ENCODE measurements at places on chromosomes 11 and 22.
A peak's percentile ranks its signal among the peaks of the same experiment; 100 is the strongest.

- DNase-seq: no peak
Measured at GRCh38 chr11:106238704-106239360, 161.4 kb downstream of the AASDHPPT start.

DNA sequence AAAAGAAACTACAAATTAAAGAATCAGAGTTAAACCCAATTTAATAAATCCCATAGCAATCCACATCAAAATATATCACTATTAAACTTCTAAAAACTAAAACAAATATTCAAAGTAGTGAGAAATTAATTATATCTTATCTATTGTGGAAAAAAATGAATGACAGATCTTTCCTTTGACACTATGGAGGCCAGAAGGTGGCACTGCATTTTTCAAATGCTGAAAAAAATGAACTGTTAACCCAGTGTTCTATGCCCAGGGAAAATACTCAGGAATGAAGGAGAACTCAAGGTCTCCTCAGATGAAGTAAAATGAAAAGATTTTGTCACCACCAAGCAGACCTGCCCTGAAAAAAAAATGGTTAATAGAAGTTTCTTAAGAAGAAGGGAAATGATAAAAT is 27.7 kb downstream of the TYR start:
- DNase-seq: no peak

- no peak for DNase-seq
Measured at GRCh38 chr11:109799604-109800003, 293.6 kb upstream of the ZC3H12C start.

- no peak for DNase-seq
Measured at GRCh38 chr22:17922925-17923903, 101.1 kb downstream of the MICAL3 start.

GRCh38 chr11:112623057-112623456 is 338.2 kb upstream of the NCAM1 start:
- DNase-seq: no peak

GRCh38 chr22:28096161-28096560 is 177.1 kb upstream of the PITPNB start:
- peak; percentile 54 for DNase-seq

DNA sequence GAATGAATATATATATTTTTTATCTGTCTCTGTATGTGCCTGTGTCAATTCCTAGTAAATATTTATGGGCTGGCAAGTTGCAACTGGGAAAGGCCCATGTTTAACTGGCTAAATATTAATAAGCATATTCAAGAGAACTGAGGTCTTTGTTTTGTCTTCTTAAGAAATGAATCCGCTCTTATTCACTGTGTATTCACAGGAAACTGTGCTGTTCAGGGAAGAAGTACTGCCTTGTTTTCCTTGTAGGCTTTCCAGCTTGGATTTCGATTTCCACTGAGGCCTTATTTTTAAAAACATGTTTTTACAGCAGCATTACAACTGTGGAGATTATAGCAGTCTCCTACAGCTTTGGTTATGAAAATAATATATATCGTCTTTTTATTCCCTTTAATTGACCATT is 64.7 kb downstream of the LDLRAD3 start:
- DNase-seq: no peak

- no peak for DNase-seq
Measured at GRCh38 chr22:43343670-43344519, 723 bp upstream of the SCUBE1 start.

GRCh38 chr11:131463162-131463561 is 92.7 kb downstream of the NTM start:
- no peak for DNase-seq

DNA sequence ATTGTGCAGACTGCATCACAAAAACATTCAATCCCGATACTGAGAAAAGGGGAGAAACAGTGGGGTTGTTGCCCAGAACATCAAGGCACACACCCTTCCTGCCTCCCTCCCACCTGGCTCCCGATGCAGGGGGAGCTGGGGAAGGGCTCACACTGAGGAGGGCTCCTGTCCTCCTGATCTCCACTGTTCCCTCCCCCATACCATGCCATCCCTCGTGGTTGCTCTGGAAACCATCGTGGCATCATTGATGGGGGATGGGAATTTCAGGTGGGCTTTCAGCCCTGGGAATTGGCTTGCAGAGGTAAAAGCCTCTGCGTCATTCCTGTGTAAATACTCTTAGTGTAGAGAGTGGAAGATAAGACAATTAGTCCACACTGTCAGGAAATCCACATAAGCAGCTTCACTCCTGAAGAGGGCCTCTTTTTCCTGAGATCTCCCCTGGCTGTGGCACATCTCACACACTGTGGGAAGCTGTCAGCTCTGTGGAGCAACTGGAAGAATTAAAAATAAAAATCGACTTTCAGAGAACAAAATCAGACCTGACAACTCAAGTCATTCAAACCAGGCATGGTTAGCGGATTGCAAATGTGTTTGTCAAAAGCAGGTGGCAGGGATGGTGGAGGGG is 176.0 kb downstream of the CHST1 start:
- no peak for DNase-seq

DNA sequence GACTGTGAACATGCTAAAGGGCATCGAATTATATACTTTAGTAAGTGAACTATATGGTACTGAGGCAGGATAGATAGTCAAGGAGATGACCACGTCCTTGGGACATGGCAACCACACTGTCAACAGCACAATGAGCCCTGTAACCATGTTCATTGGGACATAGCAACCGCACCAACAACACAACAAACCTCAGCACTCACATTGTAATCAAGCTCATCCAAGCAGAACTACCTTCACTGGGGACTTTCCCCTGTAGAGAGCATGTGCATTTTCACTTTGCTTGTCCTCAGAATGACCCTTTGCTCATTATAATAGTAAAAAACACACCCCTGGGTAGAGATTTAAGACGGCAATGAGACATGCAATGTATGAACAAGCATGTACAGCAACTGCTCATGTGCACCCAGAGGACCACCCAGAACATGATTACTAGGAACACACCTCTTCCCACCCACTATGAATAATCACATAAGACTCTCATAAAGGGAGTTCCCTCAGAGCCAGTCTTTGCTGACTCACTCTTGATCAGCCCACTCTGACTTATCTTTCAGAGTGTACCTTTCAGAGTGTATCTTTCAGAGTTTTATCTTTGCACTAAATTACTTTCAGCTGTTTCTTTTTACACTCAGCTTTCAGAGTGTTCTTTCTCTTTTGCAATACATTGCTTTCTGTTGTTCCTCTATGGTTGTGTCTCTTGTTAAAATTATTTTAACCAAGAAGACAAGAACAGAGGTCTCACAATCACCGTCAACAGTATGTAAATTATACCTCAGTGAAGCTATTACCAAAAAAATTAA is 4.1 kb upstream of the PLAAT2 start:
- DNase-seq: no peak

DNA sequence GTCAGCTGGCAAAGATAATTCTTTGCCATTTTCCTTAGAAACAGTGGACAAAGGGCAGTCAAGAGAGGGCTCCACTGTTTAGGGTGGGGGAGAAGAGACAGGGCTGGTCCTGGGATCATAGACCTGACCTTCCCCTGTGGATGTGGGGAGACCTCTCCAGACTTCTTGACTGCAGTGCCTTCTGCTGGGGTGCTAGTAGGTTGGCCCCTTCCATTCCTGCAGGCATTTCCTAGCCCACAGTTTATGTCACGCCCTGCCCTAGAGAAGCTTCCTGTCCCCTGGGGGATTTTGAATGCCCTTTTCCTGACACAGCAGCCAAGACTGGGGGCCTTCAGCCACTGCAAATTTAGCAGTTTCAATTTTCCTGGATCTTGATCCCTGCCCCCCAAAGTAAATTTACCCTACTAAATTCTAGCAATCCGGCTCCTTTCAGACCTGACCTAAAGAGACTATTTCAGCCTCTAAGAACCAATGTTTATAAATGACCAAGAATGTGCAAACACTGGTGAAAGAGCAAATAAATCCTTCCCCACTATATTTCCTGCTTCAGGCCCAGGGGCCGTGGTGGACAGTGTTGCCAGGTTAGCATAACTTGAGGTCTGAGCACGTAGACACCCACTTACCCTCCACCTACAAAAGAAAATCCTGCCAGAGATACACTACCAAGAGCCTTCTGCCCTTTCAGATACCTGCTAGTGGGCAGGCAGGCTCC is 58.4 kb downstream of the PPFIBP2 start:
- DNase-seq: no peak

- no peak for DNase-seq
Measured at GRCh38 chr11:75765116-75765515, 3.5 kb upstream of the DGAT2 start.

DNA sequence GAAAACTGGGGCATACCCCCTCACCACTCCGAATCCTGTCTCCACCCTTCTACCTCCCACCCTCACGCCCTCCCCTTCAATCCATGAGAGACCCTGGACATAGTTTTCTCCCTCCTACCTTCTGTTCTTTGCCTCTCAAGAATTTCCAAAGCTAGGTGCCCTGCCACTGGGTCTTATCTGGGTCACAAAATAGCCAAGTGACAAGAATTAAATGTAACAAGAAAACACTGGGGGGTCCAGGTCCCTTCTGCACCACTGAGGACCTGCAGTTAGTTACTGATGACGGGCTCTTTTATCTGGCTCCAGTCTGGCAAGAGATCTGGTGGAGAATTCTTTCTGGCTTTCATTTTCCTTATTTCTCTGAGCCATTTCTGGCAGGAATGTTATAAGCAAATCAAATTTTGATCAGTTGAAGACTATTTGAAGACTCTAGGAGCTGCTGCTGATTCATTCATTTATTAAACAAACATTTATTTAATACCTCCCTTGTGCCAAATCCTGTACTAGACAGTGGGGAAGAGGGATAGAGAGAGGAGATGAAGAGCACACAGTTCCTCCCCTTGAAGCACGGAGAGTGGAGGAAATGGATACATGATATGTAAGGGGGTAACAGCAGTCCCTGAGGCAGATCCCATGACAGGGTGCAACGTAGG is 135.2 kb downstream of the RRAS2 start:
- DNase-seq: no peak

DNA sequence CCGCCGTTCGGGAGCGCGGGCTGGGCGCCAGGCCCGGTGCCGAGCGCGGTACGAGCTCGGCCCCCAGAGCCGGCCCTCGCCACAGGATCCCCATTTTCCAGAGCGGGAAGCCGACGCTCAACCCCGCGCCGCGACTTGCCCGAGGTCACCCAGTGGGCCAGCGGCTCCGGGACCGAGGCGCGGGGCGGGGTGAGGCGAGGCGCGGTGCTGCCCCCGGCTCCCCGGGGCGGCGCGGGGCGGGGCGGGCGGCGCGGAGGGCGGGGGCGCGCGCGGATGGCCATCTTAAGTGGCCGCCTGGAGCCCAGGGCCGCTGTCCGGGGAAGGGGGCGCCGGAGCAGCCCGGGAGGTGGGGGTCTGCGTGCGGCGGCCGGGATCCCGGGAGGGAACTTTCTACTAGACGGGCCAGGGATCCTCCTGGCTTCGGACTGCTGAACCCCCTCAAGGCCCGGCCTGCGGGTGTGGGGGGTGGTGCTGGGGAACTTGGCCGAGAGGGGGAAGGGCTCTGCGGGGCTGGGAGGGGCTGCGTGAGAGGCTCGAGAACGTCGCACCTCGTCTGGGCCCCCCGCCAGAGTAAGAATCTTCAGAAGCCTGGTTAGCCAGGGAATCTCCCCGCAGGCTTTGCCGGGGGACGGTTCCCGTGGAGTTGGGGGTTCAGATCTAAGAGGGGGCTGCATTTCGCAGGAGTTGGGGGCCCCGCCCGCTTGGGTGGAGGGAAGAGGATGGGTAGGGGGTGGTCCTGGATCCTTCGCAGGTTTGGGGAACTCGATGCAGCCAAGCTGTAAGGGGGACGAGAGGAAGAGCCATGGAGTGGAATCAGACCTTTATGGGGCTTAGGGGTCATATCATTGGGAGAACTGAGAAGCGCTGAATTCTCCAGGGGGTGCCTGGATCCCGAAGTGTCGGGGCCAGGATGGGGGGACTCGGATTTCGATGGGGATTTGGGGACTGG is 678 bp upstream of the INPPL1 start:
- DNase-seq: peak; percentile 56

DNA sequence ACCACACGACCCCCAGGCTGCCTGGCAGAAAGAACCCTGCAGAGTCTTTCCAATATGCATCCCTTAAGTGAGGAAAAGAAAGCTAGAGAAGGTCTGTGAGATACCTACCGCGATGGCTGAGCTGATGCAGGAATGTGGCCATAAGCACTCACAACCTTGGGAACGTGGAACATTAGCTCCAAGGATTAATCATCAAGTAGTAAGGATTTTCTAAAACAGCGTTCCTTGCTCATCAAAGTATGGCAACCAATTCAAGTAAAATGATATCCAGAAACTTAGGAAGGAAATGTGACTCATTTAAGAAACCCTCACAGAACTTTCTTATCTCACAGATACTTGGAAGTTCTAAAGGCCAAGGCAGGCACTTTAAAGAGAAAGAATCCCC is 12.8 kb downstream of the PACSIN2 start:
- no peak for DNase-seq

- no peak for DNase-seq
Measured at GRCh38 chr11:124875401-124875800, 10.2 kb downstream of the ROBO3 start.

- DNase-seq: peak; percentile 2
Measured at GRCh38 chr11:131867457-131868257, 497.2 kb downstream of the NTM start.

Data from SK-N-DZ (cell line).